Head of caudate nucleus (tissue), 42 donors: ENCODE measurements at places on chromosomes 2 and 18.
A peak's percentile ranks its signal among the peaks of the same experiment; 100 is the strongest.

DNA sequence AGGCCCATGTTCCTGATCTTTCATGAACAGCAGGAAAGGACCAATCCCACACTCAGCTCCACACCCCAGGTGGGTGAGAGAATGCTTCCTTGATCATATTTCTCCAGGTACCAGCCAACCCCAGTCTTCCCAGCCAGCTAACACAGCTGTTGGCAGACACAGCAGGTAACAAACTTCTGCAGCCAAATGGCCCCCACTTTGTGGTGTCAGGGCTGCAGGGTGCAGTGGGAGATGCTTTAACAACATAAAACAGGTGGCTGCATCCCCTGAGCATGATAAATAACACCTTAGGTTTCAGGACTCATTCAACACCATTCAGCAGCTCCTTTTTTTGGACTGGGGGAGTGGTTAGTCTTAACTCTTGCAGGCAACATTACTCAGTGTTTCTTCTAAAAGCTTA, 76.7 kb upstream of the ACAA2 start:
- DNase-seq = no peak

- DNase-seq = no peak
Measured at GRCh38 chr2:208039376-208040110, 14.2 kb upstream of the PLEKHM3 start.

- DNase-seq = peak; percentile 73
Measured at GRCh38 chr2:166180951-166181812, 53.4 kb upstream of the SCN1A start.

DNA sequence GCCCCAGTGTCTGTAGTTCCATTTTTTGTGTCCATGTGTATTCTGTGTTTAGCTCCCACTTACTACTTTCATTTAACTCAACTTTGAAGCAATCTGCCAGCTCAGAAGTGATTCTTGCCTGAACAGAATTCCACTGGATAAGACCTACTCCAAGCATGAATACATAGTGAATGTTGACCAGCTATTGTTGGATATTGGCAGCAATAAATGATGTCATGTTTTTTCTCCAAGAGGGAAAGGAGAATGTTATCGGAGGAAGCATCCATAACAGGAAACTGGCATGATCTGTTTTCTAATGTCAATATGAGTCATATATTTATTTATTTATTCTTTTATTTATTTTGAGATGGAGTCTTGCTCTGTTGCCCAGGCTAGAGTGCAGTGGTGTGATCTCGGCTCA, 36.8 kb upstream of the TRAPPC8 start:
- no peak for DNase-seq

DNA sequence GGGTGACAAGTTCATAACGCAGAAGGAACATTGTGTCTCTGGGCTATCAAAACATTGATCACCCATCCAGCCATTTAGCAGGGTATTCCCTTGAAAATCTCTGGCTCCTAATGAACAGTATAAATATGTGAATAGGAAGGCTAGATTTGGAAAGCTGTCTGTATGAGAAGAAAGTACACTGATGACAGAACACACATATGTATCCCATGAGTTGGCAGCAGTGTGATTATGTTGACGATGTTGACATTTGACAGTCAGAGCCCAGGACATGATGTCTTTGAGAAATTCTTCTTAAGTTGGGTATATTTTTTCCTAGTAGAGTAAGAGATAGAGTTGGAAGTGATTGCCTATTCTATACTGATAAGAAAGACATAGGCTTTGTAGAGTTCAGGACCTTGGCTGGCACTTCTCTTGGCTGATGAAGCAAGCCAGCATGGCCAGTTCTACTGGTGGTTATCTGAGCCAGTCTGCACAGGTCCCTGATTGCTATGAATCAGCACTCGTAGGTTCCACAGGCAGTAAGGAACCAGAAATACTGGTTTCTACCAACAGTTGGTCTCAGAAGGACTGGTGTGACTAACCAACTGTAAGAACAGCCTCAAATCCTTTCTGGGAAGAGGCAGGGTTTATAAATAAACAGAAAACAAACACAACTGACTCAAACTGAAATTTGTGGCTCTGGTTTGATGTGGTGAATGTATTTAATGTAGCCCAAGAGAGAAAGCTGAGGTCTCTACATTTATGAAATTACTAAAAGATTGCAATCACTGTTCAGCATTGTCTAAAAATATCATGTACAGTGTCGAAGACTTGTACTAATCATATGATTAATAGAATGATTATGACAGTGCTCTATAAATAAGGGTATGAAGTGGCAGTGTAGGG, 43.9 kb upstream of the RAPH1 start:
- no peak for DNase-seq

DNA sequence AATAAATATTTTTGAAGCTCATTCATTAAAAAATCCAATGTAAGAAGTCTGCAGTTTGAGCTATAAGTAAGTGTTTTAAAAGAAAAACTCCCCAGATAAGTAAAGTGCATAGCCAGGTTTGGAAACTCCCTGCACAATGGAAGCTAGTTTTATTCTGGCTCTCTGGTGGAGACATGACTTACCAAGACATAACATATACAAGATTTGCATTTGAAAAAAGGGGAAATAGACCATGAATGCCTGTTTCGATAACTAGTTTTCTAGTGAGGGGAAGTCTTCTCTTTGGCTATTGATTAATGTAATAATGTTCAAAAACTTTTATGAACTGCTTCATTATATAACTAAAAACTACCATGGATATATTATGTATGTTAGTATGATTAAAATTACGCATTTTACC, 435.2 kb downstream of the ARHGAP15 start:
- no peak for DNase-seq

GRCh38 chr2:234459401-234460009, 37.4 kb downstream of the ARL4C start:
- DNase-seq = no peak

- DNase-seq = no peak
Measured at GRCh38 chr2:101766871-101767739, 69.6 kb downstream of the MAP4K4 start.

DNA sequence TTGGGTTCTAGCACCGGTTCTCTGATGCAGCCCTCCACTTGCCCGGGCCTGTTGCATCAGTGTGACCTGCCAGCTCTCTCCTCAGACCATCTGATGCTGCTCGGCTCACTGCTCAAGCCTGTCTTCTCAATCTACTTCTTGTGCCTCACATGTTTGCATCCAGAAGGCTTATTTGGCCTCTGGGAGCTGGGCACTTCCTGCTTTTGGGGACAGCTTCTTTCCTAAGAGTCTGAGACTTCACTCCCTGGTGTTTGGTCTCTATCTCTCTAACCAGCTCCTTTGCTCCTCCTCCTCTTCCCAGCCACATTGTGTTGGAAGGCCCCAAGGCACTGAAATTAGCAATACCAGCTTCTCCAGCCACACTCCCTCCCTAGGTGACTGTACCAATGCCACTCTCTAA, 212.8 kb downstream of the CDCA7 start:
- no peak for DNase-seq

- DNase-seq = no peak
Measured at GRCh38 chr18:26719896-26720295, 145.6 kb downstream of the AQP4 start.

- no peak for DNase-seq
Measured at GRCh38 chr2:23211987-23212583, 172.9 kb upstream of the KLHL29 start.

- DNase-seq = no peak
Measured at GRCh38 chr2:46135228-46135855, 161.9 kb upstream of the EPAS1 start.

DNA sequence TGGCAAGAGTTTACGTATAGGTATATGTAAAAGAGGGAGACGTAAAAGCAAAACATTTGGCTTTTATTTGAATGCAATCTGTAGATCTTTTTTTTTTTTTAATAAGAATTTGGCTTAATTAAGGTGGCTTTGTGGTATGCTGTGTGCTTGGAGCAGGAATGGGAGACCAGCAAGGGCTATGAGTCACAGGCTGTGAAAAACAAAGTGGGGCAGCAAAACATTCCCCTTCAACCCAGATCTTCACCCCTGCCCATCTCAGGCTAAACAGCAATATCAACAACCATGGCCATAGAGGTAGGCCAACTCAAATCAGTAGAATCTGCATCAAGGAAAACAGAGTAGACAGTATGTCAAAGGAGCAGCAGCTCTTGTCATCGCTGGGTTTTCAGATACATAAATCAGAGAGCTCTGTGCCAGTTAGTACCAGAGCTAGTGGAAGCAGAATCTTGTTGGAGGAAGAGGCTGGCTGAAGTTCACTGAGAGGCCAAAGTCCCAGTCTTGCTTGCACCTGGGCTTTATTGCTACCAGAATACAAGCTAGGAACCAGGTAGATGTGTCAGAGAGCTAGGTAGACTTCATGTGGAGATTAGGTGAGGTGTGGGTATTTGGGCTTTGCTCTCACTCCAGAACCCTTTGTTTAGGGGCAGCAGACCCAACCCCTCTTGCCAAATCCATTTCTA, 191.5 kb upstream of the FANCL start:
- DNase-seq = no peak

- no peak for DNase-seq
Measured at GRCh38 chr2:230347659-230348305, 20.8 kb downstream of the SP140L start.

DNA sequence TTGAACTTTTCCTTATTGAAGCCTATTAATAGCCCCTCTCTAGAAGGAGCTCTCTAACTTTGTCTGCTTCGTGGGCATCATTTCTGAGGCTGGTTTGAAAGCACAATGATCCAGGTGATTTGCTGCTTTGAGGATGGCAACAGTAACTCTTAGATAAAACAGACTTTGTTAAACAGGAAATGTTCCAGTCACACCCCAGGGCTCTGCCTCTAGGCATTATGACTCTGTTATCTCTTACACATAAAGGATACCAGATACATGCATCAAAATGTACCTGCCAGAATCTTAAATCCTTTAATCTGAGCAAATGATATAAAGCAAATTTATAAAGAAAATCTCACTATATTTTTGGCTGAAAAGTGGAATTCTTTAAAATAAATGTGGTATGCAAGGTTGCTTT, 52.3 kb downstream of the GAD1 start:
- DNase-seq = no peak

GRCh38 chr2:145503511-145503910, 983.6 kb upstream of the ZEB2 start:
- DNase-seq = no peak

DNA sequence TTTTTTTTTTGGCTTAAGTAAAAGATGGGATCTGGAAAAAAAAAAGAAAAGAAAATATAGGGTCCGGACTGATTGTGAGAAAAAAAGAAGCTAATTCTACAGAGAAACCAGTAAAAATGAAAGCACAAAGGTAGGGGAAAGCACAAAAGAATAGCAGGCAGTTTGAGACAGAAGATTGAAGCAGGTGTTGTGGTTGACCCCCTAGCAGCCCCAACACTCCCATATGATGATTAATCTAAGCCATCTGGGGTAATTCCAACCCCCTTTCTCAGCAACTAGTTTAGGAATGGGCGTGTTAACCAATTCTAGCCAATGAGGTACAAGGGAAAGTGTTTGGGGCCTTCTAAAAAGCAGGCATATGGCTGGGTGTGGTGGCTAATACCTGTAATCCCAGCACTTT, 77.0 kb downstream of the MBD2 start:
- no peak for DNase-seq

DNA sequence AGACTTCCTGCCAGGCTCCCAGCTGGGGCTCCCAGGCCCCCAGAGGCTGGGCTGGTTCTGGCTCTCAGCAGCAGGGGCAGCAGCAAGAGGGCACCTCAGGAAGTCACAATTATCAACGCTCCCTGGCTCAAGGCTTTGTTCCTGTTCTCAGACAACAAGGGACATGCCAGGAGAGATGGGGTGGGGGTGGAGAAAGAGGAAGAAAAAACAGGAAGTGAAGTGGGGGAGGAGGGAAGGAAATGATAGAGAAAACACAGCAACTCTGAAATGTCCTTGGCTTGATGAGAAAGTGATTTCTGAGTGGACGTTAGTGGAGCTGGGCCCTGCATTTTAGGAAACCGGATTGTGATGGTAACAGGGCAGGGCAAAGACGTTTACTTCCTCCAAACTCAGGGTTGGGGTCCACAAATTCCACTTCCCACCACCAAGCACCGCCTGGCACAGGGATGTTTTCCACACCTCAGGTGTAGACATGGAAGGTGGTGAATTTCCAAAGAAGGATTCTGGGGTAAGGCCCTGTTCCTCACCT, 40.4 kb downstream of the CYRIA start:
- no peak for DNase-seq

- DNase-seq = no peak
Measured at GRCh38 chr2:165633431-165633830, 160.6 kb downstream of the GALNT3 start.

DNA sequence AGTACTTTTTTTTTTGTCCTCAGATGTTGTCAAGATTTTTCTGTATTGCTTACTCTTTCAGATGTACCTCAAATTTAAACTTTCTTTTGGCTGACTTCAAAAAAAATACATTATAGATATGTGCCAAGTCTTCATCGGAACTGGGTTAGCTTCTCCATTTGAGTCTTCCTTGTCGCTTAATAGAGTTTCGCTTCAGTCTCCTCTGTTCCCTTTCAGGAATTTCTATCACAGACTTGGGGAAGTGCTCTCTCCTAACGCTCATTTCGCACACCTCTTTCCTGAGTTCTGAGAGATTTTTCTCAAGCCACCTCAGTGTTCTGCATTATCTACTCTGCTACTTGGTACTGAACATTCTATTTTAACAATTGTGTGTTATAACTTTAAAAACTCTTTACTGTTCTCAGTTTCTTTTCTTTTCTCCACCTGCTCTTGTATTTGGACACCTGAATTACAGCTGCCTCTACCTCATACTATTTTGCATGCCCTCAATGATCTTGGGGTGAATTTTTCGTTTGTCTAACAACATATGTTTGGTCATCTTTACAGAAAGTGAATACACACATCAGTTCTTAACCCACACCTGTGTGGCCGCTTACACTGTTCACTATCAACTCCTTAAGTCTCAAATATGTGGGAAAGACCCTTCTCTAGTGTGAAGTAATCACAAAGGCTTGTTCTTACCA, 16.5 kb downstream of the PTPN2 start:
- no peak for DNase-seq

DNA sequence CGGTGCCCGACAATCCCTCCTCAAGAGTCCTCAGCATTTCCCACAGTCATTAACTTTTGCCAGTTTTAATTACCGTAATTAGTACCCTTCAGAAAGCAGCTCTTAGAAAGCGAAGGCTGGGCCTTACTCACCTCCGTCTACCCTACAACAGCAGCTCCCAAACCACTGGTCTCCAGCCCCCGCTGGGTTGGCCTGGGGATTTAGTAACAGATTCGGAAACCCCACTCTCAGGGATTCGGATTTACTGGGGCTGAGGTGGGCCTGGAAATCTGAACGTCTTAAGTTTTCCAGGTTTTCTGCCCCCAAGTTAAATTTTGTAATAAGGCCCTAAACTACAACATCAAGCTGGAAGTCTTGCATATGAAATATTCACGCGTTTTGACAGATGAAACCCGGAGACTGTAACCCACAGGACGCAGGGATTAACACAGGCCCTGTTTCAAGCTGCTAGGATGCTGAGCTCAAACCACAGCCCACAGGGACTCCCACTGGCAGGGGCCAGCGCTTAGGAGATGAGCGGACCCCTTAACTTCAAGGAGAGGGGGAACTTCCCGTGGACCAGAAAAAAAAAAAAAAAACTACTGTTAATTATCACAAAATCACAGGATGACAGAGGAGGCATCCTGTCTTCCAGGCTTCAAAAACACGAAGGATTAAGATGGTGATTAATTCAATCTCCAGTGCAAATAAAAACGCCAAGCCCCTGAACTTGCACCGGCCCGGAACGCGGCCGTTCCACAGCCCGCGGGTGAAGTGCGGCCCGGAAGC, 985 bp downstream of the ILKAP start:
- no peak for DNase-seq

GRCh38 chr18:58823412-58823811, 41.3 kb upstream of the ZNF532 start:
- DNase-seq = no peak
